ENCODE measurements at places on chromosomes 7 and 10.
A peak's percentile ranks its signal among the peaks of the same experiment; 100 is the strongest.

DNA sequence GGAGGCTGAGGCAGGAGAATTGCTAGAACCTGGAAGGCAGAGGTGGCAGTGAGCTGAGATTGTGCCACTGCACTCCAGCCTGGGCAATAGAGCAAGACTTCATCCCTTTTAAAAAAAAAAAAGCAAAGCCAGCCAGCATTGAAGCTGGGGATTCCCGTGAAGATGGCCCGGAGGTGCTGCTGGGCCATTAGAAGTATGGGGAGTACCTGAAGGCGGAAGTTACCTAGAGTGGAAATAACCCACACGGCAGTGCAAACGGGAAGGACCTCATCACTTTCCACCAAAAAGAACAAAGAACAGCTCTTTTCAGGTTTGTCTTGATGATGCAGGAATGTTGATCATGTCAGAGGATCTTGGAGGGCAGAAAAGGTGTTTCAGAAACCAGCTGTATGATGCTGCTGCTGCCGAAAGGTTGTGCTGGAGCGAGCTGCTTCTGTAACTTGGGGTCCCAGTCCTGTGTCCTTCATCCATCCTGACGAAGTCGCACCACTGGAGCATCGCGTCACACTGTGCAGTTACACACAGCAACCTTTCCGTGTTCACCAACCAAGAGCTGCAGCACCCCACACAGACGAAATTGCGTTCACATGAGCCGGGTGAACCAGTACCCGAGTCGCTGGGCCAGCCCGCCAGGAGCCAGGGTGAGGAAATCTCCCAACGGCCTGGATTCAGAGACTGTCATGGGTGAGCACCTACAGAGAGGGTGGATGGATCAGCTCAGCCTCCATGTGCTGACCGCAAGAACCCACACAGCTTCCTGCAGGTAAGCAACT, 8.2 kb downstream of the ZFAND2A start:
- no peak for DNase-seq

DNA sequence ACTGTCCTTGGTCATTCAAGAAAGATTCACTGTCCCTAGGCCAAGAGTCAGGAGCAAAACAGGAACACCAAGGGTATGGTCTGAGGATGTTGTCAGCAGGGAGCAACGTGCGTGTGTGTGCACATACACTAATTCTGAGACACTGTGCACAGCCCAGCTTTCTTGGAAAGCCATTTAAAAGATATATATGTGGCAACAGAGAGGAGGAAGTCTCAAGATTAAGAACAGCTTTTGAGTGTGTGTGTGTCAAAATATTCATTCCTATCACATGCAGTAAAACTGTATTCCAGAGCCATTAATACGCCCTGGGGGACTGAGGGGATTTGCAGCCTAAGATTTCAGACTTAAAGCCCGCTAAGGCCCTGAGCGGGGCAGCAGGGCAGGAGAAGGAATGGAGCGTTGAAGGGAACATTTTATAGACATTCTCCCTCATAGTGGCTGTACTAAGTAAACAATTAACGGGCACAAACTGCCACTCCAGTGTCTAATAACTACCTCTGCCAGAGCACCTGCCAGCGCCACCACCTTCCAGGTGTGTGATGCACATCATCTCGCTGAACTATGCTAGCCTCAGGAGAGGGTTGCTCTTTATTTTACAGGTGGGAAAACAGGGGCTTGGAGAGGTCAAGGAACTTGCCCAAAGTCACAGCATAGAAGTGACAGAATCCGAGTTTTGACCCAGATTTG, 2.0 kb downstream of the NOD1 start:
- no peak for DNase-seq

GRCh38 chr7:94374231-94374630, 20.5 kb upstream of the COL1A2 start:
- DNase-seq = no peak

- DNase-seq = no peak
These were observed 13.4 kb downstream of the LRRC18 start for GRCh38 chr10:48926255-48926654.

DNA sequence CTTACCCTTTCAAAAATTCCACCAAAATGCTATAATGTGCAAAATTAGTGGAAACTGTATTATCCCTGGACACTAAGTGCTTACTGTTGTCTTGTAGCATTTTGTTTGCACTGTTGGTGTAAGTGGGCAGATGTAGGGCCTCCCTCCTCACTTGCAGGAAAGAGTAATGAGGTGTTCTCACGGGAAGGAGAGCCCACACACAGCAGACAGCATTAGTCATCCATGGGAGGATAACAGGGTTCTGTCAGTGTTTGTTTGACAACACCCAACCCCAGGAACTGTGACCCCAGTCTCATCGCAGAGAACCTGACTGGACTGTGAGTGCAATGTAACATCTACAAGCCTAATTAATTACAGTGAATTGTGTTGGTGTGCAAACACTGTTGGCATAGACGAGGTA, 58.7 kb upstream of the VSTM2A start:
- DNase-seq = no peak

DNA sequence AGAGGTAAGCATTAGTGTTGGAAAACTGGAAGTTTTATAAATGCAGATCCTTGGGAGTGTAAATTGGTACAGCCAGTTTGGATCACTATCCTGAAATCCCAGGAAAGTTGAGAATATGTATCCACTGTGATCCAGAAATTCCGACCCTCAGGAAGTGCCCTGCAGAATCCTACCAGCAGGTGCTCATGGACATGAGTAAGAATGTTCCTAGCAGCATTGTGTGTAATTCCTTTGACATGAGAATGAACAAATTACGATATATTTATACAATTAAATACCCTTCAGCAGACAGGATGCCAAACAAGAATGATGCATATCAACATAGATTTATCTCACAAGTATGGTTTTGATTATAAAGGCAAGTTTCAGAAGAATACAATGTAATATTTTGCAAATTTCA, 181.6 kb downstream of the XPNPEP1 start:
- DNase-seq = no peak

- DNase-seq = no peak
These were observed 28.4 kb downstream of the DIP2C start for GRCh38 chr10:660970-661596.

DNA sequence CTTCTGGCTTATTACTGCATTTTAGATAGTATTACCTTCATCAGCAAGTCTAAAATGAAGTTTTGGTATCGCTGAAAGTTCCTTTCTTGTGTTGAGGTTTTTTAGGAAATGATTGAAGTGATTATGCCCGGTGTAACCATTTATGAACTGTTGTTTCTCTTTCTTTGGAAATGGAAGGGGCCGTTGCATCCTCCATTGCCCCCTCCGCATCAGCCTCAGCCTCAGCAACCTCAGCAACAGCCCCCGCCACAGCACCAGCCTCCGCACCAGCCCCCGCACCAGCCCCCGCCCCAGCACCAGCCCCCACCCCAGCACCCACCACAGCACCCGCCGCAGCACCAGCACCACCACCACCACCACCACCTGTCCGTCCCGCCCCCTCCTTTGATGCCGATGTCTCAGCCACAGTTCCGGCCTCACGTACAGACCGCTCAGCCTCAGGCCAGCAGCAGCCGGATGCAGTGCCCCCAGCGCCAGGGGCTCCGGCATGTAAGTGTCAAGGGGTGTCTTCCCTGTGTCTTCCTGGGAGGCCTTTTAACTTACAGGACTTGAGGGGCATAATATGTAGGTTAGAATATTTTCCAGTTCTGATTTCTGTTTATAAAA, 72.6 kb downstream of the SHH start:
- DNase-seq = no peak

- DNase-seq = no peak
These were observed 33.3 kb downstream of the CALML3 start for GRCh38 chr10:5557799-5558771.

GRCh38 chr7:55365205-55365674, at the start of gene LANCL2:
TSS of gene LANCL2 (plus strand) at chr7:55365337. CDS start at chr7:55366026, 689 bp downstream.
- DNase-seq = no peak

DNA sequence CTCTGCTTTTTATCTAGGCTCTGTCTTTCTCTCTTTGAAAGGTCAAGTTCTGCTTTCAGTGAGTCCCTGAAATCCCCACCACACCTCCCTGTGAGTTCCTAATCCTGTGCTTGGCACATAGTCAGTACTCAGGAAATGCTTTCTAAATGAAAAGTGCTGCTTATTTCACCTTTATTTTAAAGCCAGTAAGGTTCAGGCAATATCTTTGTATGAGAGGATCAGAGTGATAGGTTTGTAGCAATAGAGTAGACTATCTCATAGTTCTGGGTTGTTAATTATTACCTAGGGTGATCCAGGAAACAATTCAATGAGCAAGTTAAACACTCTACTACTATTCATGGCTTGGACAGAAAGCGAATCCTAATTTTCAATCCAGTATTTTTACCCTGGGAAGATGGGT, 7.4 kb upstream of the LAMB1 start:
- DNase-seq = no peak

GRCh38 chr7:101939136-101939695, 121.8 kb downstream of the CUX1 start:
- peak; percentile 9 for DNase-seq

GRCh38 chr7:3922175-3922635, 621.2 kb downstream of the SDK1 start:
- no peak for DNase-seq

DNA sequence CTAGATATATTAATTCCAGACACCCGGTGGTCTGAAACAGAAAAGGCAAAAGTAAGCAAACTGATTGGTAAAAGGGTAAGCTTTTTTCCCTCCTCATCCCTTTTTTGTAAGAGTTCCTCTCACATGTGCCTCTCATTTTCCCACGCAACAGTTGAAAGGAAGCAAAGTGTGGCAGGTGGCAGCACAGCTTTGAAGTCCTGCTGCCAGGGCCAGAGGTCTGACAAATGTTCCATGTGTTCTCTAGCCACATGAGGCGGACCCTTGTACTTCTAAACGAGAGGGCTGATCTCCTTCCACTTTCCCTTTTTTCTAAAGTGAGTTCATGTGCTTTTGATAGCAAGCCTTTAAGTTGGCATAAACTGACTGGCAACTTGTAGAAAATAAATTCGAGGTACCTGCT, 217.5 kb downstream of the POLR1F start:
- no peak for DNase-seq

DNA sequence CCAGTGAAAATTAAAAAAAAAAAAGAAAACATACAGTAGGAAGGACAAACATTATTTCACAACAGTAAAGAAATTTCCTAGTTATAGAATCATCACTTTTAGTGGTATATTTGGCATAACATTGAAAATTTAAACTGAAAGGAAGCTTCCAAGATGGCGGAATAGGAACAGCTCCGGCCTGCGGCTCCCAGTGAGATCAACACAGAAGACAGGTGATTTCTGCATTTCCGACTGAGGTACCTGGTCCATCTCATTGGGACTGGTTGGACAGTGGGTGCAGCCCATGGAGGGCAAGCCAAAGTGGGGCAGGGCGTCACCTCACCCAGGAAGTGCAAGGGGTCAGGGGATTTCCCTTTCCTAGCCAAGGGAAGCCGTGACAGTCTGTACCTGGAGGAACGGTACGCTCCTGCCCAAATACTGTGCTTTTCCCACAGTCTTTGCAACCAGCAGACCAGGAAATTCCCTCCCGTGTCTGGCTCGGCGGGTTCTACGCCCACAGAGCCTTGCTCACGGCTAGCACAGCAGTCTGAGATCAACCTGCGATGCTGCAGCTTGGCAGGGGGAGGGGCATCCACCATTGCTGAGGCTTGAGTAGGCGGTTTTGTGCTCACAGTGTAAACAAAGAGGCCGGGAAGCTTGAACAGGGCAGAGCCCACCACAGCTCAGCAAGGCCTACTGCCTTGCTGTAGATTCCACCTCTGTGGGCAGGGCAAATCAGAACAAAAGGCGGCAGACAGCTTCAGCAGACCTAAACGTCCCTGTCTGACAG, 19.4 kb downstream of the PON3 start:
- no peak for DNase-seq

- no peak for DNase-seq
These were observed 111.4 kb downstream of the COL28A1 start for GRCh38 chr7:7424151-7424873.

DNA sequence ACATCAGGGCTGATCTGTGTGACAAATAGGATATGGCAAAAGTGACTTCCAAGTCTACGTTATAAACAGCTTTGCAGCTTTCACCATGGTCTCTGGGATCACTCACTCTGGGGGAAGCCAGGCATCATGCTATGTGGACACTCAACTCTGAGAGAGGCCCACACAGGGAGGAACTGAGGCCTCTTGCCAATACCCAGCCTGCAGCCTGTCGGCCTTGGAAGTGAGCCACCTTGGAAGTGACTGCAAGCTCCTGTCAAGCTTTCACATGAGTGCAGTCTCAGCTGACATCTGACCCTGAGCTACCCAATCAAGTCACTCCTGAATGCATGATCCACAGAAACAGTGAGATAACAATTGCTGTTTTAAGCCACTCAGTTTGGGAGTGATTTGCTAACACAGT, 56.5 kb downstream of the MMRN2 start:
- no peak for DNase-seq

- no peak for DNase-seq
These were observed 251.1 kb upstream of the KAT6B start for GRCh38 chr10:74575191-74575720.

DNA sequence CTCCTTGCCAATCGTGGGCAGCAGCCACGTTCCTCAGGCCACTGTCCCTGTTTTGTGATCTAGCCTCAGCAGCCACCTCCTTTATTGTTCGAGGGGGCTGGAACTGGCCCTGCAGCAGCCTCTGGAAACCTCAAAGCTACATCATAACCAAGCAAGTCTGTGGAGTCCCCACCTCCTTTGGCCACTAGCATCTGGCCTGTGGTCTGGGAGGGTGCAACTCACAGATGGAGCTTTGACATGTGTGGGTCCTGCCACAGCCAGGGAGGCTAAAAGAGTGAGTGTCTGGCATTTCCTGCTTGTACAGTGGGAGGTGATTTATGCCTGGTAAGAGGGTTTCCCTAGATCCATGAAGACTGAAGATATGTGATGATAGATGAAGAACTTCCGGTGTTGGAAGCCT, 32.3 kb upstream of the NUB1 start:
- no peak for DNase-seq

GRCh38 chr10:75283671-75284470, 48.1 kb upstream of the COMTD1 start:
- DNase-seq = no peak

GRCh38 chr10:126736727-126737126, 66.2 kb upstream of the C10orf90 start:
- no peak for DNase-seq

DNA sequence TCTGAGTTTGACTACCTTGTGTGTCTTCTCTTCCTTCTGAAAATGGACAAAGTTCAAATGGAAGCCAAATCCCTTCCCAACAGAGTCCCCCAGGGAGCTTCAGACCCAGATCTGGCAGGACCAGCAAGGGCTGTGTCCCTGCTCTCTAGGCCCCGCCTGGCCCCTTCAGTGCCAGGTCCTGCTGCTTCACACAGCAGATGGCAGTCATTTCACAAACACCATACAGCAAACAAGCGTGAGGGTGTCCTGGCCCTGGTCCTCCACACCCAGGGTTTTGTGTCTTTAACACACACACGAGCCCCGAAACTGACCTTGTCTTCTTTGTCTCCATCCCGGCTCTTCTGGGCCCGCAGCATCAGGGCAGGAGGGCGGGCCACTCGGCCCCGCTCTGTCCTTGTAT, 145.0 kb downstream of the TCERG1L start:
- DNase-seq = no peak

DNA sequence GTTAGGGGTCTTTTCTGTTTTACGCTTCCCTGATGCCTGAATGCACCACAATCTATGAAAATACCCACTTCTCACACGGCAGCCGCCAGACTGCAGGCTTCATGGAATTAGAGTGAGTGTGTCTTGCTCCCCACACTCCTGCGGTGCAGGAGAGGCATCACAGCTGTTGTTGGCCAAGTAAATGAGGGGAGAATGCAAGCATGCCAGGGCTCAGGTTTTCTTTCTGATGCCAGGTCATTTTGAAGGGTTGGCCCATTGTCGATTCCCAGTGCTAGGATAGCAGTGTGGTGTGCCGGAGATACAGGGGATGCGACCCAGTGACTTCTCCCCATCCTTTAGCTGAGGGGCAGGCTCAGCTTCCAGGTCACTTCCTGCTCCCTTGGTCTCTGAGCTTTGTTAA, 16.3 kb downstream of the CXCL12 start:
- DNase-seq = no peak
